T-helper 2 cell treated with Interferon-gamma antibody and Interleukin-4, amounts not matched to agents 100 ng/mL and 5 ng/mL, for 36 hours (primary cell): ENCODE measurements at places on chromosomes 11 and 22. TPM values are rescaled to one million over a fixed set of nuclear protein-coding genes. Genes with fewer than 3 reads are reported as not detected.

The BCO2 gene
- 1.1 and 1.4 TPM in 2 replicates for total RNA-seq

The UBQLNL gene
- 0.09 and 0.18 TPM in 2 replicates for total RNA-seq

The F2 gene
- 0.20 TPM in 1 of 2 replicates, not detected in the other for total RNA-seq

The CNTN5 gene
- not detected in 2 replicates for total RNA-seq

The BATF2 gene
- total RNA-seq = not detected in 2 replicates
